LHCN-M2 (cell line): ENCODE measurements at places on chromosomes 3 and 15. TPM values are rescaled to one million over a fixed set of nuclear protein-coding genes. Genes with fewer than 3 reads are reported as not detected.
A peak's percentile ranks its signal among the peaks of the same experiment; 100 is the strongest.

- DNase-seq = no peak
Observed at GRCh38 chr15:69997813-69998212, 99.9 kb downstream of the TLE3 start.

PDCD7 gene
- total RNA-seq = 15.6 and 18.2 TPM in 2 replicates

DNA sequence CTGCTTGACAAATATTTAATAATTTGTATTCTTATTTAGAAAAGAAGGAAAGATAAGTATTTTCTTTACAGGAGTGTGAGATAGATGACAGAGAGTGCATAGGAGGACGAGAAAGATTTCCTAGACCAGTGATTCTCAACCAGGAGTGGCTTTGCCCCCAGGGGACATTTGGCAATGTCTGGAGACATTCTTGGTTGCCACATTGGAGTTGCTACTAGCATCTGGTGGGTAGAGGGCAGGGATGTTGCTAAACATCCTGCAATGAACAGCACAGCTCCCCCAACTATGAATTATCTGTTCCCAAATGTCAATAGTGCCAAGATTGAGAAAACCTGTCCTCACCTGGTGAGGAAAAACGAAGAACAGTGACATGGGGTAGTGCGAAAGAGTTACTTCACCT is 30.8 kb upstream of the MINAR1 start:
- no peak for DNase-seq

SEMA5B gene
- total RNA-seq = 0.06 TPM in 1 of 2 replicates, not detected in the other

DNA sequence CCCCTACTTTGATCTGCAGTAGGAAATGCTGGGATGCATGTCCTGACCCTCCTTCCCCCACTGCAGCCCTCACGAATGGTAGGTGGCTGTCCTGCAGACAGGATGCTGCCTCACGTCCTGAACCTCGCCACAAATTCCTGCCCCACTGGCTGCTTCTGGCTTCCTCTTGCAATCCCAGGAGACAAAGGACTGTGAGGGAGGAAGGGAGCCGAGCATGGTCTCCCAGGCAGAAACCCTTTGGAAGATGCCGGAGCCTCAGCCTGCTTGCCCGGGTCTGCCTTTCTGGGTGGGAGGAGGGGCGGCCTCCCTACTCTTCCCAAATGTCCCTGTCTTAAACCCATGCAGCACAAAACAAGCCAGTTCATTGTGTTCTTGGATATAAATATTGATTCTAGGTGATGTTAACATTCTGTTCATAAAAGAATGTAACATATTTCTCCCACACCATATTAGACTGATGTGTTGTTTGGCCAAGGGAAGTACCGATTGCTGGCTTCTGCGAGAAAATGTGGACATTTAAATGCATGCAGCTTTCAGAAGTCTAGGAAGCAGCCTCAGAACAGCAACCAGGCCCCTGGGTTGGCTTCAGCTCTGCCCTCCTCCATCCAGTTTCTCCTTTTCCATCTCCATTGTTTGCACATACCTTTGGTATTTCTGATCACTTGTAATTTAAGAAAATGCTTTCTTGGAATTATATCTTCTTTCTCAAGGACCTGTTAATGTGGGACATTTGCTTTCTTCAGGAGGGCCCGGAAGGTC is 75.3 kb downstream of the HMG20A start:
- no peak for DNase-seq

DNA sequence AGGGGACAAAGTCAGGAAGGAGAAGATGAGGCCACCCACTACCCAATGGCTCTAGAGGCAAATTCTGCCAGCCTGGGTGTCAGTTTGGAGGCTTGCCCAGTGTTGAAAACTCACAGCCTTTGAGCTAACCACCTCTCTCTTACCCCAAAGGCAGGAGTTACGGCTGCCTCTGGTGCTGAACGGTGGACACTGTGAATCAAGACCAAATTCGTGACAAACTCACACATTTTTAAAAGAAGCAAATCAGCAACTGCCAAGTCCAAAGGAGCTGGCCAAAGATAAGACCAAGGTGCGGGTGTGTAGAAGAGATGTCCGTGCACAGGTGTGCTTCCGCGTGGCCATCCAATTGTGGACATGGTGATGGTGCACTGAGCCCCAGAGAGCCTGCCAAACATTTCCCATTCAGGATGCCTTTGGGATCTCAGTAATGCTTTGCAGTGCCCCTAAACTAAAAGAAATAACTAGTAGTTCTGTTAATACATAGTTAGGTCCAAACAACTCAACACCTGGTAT is 74.6 kb downstream of the FAM174B start:
- no peak for DNase-seq

KBTBD12 gene
- total RNA-seq = not detected in 2 replicates

DNA sequence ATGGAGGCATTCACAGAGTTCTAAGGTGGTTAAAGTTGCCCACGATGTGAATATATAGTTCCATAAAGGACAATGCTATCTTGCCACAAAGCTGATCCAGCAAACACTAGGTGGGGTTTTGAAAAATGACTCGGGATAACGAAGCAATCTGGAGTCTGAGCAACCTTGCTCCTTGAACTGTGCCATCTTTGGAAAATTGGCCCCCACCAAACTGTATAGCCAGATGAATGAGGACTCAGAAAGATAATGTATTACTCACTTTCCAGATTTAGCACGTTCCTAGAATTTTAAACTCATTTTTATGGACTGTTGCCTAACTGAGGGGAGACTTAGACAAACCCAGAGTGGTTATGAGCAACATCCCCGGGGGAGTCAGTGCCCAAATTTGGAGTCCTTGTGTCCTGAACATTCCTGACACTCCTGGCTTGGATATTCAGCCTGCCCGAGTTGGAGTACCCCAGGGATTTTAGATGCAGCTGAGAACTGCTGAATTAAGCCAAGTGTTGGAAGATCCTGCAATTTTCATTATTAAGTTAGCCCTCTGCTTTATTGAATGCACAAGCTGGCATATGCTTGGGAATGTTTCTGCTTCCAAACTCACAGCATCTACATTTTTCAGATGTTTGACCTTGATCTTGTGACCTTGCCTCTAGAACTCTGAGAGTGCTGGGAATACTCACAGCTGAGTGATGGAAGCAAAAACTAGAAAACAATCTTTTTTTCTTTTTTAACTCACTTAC is 8.8 kb upstream of the MAGI1 start:
- peak; percentile 96 for DNase-seq

PLCH1 gene
- total RNA-seq = not detected in 2 replicates

- no peak for DNase-seq
Observed at GRCh38 chr15:53658255-53658654, 101.2 kb downstream of the WDR72 start.

FAM3D gene
- not detected in 2 replicates for total RNA-seq

SERINC4 gene
- 0.11 TPM in 1 of 2 replicates, not detected in the other for total RNA-seq

DNA sequence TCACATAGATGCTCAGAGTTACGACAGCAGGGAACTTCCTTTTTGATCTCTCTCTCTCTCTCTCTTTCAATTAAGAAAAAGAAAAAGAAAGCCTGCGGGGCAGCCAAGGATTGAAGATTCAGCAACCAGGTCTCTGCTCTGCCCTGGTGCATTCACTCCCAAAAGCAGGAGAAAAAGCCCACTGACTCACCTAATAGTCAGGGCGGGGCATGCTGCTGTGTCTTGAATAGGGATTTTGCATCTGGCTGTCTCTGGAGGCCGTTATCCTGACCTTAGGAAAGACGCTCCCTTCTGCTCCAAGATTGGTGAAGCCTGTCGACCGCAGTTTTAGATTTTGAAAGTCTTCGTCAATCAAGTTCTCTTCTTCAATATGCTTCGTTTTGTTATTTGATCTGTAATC is 20.8 kb upstream of the ITGB5 start:
- no peak for DNase-seq

DNA sequence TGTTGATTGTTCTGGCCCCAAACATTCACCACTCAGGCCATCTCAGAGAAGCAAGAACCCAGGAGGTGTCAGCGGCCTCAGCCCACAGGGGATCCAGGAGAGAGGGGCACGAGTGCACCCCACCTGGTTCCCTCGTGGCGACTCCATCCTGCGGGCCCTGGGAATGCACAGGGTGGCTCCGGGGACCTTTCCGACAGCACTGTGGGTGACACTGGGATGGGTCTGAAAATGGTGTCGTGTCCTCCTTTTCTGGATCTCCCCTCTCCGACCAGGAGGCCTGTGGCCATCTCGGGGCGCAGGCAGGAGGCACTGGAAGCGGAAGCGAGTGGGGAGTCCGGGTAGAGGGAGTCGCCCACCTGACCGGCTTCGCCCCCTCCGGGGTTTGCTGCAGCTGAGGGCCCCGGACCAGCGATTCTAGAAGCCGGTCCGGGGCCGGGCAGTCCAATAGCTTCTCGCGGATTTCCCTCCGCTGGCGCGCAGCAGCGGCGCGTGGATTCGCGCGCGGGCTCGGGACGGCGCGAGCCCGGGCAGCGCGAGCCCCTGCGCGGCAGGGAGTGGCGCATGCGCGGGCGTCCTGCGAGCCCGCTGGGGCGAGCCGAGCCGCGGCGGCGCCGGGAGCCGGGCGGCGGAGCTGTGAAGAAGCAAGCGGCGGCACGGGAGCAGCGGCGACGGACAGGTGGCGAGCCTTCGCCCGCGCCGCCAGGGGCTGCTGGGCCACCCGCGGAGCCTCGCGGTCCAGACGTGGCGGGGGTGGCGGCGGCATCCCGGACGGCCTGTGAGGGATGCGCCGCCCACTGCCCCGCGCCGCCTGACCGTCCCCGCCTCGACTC is at the start of gene DOCK3:
TSS of gene DOCK3 (plus strand) at position 579 of the 830 bp plus-strand sequence. CDS start 337 bp downstream, outside the sequence.
- DNase-seq = peak; percentile 29

- no peak for DNase-seq
Observed at GRCh38 chr3:166187237-166187636, 350.0 kb upstream of the BCHE start.

- DNase-seq = peak; percentile 59
Observed at GRCh38 chr3:31010491-31010890, 116.0 kb upstream of the GADL1 start.

GRM7 gene
- not detected in 2 replicates for total RNA-seq

GRCh38 chr3:171286580-171287249 is 173.5 kb downstream of the TNIK start:
- peak; percentile 26 for DNase-seq

DNA sequence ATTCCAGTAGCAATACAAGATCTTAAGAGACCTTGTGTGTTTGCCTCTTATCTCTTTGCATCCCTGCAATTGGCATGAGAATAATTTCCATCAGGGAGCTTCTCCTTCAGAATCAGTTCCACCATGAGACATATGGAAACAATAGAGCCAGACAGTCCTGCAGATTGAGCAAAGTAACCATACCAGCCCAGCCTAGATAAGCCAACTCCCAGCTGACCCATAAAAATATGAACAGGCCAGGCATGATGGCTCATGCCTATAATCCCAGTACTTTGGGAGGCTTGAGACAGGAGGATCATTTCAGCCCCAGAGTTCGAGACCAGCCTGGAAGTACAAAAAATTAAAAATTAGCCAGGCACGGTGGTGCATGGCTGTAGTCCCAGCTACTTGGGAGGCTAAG is 12.7 kb downstream of the CNTN3 start:
- DNase-seq = no peak

GRCh38 chr15:83206526-83207008 is 1.1 kb downstream of the HDGFL3 start:
- DNase-seq = peak; percentile 32

DUOXA1 gene
- total RNA-seq = not detected in 2 replicates

- DNase-seq = no peak
Observed at GRCh38 chr3:158419820-158420653, 151.0 kb upstream of the MLF1 start.

GRCh38 chr3:106820726-106821362 is 556.4 kb upstream of the CCDC54 start:
- no peak for DNase-seq

DNA sequence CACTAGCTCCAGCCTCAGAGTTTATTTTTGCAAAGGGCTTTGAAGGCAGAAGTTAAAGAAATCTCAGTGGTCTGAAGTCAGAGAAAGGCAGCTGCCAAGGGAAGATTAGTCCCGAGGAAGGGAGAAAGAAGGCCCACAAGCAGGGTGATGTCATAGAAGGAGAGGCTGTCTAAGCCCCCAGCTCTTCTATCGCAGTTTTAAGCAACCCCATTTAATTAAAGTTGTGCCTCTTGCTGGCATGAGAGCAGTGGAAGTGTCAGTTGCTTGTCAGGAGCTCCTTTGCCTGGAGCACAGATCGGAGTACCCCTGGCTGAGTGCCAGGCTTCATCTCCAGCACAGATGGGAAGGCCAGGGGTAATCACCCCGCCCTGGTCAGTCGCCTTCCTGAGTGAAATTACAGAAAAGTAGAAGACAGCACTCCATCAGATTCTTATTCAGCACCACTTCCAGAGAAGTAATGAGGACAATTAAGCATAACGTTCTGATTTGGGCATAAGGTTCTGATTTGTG is 530.7 kb downstream of the EPHB1 start:
- no peak for DNase-seq
